ENCODE measurements at places on chromosomes 3 and 15. TPM values are rescaled to one million over a fixed set of nuclear protein-coding genes. Genes with fewer than 3 reads are reported as not detected.

- no peak for DNase-seq
Measured at GRCh38 chr3:46862369-46863025, 747 bp downstream of the MYL3 start.

- no peak for DNase-seq
Measured at GRCh38 chr3:187072511-187072910, 66.8 kb downstream of the RPL39L start.

The PPARG gene
- not detected for polyA plus RNA-seq

The MNS1 gene
- not detected for polyA plus RNA-seq

The BFSP2 gene
- polyA plus RNA-seq = 0.72 TPM

DNA sequence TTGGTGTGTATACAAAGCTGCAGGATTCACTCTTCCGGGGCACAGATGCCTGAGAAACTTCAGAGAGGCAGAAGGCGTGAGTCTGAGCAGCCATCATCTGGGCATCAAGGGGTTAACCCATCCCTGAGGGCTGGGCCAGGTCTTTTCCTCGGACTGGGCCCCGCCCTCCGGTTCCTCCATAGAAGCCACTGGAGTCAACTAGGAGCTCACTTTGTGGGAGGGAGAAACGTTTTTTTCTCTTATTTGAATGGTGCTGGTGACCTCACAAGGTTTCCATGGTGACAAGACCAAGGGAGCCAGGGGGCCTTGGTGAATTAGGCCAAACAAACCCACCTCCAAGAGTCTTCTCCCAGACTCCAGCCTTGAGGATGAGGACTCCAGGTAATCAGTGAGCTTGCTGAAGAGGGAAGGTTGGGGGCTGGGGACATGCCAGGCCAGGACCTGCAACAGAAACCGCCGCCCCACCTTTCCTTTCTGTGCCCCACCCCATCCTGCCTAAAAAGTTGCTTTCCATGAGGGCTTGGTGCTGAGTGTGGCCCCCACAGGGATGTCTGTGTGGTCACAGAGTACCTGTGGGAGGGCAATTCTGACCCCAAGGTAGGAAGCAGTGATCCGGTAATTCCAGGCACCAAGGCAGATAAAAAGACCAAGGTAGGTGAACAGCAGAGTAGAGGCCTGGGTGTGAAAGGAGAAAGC lies 14.8 kb upstream of the INSYN1 start:
- DNase-seq = no peak

The RAB5A gene
- 28.6 TPM for polyA plus RNA-seq

GRCh38 chr3:191358929-191359328 lies 28.6 kb upstream of the UTS2B start:
- DNase-seq = no peak

DNA sequence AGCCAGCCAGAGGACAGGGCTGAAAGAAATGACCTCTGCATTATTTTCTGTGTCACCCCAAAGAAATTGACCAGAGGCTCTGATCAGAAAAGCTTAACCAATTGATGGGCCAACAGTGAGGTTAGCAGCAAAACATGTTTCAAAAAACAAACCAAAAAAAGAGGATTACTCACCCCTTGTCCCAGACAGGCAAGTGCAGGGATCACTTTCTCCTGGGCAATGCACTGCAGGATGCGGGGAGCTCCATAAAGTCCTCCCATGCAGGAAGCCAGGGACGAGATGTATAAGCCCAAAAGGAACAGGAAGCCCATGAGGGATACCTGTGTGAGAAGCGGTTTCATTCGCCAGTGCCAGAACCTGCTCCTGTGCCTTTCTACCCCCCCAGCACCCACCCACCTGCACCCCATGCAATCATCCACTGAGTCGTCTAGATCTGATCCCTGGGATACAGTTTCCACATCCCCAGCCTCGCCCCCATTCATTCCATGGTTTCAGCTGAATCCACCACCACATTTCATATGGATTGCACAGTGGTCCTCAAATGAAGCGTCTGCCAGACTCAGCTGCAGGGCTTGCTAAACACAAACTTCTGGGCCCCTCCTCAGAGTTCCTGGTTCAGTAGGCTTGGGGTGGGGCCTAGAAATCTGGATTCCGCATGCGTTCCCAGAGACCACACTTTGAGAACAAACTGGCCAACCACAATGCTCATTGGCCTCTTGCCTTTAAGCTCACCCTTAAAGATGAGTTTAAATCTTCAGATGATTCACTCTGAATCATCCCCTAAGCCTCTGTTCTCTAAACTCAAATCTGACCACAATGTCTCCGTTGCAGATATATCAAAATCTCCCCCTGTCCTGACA lies 54.4 kb upstream of the HEG1 start:
- DNase-seq = no peak

DNA sequence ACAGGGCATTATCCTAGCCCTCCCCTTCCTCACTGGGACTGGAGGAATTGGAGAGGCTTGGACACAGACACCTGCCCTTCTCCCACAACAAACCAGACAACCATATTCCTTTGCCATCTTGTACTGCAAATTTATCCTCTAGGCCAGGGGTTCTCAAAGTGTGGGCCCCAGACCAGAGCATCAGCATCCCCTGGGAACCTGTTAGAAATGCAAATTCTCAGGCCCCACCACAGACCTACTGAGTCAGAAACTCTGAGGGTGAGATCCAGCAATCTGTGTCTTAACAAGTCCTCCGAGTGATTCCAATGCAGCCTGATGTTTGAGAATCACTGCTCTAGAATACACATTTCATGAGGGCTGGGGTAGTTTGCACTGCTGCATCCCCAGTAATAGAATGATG lies 115.4 kb downstream of the OXNAD1 start:
- DNase-seq = no peak

DNA sequence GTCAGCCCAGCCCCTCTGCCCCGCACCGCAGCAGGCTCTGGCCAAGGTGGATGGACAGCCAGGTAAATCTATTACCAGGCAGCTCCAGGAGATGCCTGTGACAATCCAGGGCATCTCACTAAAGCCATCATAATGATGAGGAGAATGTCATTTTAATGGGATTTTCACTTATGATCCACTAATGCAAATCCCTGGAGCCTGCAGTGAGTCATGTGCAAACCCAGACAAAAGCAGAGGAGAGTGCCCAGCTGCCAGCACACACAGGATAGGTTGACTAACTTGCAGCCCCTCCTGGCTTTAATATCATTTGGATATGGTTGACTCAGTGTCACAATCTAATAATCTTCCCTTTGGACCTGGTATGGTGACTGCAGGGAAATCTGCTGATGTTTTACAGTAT lies 206.9 kb upstream of the TRIM42 start:
- no peak for DNase-seq

The CCDC39 gene
- not detected for polyA plus RNA-seq

DNA sequence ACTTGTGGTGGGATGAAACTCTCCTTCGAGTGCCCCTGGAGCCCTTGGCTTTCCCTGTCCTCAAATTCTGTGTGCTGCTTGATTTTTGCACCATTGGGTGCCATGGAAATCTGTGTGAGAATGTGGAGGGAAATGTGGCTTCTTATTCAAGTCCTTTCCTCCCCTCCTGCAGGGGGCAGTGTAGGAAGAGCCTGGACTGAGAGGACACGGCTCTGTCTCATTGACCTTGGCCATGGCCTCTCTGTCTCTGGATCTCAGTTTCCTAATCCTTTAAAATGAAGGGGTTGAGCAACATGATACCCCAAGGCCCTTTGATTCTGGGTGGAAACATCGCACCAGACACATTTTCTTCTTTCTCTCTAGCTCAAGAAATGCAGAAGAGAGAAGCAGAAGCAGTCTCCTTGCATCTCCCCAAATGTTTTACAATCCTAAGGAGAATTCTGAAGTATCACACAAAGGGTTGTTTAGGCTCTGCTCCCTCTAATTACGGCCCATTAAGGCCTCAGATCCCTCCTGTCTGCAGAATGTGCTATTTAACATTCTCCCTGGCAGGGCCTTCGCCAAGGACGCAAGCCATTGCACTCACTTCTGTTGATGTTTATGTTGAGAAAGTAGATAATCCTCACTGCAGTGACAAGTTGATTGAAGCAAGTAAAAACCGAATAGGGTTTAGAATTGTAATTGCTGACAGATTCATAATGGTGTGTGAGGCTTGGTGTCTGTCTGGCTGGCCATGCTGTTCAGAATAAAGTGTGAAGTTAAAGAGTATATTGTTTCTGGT lies 169.1 kb downstream of the TPRG1 start:
- DNase-seq = no peak

GRCh38 chr3:20154928-20155327 lies 31.1 kb downstream of the SGO1 start:
- DNase-seq = no peak

DNA sequence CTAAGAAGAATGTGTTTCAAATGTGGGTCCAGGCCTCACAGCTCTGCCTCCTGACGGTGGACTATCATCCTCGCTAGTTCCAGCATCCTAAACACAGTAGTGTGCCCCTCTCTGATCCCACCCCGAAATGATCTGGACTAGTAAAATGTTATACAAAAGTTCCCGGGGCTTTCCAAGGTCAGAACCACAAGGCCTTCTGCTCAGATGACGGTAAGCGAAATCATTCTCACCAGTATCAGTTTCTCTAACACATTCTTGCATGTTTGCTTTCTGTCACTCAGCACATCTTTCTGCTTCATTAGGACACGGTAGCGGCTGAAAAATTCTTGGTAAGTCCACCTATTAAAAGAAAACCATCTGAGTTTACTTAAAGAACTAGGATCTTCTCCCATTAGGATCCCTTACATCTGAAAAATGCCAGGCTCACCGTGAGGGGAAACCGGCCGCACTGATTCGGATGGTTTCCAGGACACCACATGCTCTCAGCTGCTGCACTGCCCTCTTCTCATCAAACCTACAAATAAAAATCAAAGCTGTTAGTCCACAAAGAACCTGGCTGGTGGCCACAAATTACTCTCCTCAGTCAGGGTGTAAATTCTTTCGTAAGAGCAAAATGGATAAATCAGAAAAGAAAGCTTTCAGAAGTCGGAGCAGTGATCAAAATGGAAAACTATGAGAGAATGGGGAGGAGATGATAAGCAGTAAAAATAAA lies 83.9 kb upstream of the MYO5C start:
- DNase-seq = no peak

DNA sequence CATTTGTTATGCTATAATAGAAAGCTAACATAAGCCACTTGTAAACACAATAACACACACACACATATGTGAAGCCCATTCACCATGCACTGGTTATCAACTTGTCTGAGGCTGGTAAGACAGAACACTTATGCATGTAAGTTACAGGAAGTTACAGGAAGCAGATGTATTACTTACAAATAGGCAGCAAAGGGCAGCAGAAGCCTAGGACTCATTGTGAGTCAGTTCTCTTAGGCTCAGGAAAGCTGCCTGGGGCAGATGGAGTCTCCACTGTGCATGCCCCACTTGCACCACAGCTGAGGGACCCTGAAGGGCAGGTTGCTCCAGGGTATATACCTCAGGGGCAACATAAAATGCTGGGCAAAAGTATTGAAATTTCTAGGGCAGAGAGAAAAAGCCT lies 748.8 kb upstream of the CCDC54 start:
- no peak for DNase-seq

The LRRC31 gene
- polyA plus RNA-seq = not detected

The TNFAIP8L3 gene
- not detected for polyA plus RNA-seq

GRCh38 chr3:56484122-56484521 lies 15.9 kb upstream of the ERC2 start:
- no peak for DNase-seq

DNA sequence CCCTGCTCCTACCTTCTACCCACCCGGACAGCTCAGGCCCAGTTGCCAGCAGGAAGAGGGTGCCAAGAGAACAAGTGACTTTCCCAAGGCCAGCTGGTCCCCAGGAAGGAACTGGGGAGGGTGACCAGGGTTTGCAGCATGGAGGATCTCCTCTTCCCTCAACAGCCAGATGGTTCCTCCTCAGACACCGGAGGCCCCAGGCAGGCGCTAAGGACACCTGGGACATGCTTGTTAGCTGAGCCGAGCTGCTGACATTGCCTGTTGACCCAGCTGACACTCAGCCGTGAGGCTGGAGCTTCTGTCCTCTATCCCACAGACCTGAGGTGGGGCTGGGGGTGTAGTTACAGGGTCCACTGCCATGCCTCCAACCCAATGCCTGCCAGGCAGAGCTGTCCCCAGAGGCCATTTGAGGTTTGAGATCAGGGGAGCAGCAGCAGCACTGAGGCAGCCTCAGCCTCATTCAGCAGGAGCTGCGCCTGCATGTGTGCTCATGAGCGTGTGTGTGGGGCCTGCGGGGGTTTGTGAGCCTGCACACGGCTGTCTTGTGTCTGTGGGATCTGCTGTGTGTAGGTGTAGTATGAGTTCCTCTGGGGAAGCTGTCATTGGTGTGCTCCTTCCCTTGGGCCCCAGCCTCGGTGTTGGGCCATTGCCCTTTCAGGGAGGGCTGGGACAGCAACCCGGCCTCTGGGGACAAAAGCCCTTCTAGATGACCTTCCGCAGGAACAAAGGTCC lies 7.1 kb downstream of the CPLX3 start:
- no peak for DNase-seq

The COPS2 gene
- 25.4 TPM for polyA plus RNA-seq

GRCh38 chr3:36597422-36597821 lies 166.9 kb downstream of the DCLK3 start:
- no peak for DNase-seq
